ENCODE measurements at places on chromosomes 6 and 20. TPM values are rescaled to one million over a fixed set of nuclear protein-coding genes. Genes with fewer than 3 reads are reported as not detected.

- no peak for DNase-seq
Observed at GRCh38 chr20:61575151-61575937, 323.3 kb downstream of the CDH4 start.

GRCh38 chr20:37225146-37225545 is 36.5 kb downstream of the GHRH start:
- DNase-seq: no peak

- no peak for DNase-seq
Observed at GRCh38 chr6:44227148-44227793, 3.9 kb downstream of the SLC29A1 start.

DNA sequence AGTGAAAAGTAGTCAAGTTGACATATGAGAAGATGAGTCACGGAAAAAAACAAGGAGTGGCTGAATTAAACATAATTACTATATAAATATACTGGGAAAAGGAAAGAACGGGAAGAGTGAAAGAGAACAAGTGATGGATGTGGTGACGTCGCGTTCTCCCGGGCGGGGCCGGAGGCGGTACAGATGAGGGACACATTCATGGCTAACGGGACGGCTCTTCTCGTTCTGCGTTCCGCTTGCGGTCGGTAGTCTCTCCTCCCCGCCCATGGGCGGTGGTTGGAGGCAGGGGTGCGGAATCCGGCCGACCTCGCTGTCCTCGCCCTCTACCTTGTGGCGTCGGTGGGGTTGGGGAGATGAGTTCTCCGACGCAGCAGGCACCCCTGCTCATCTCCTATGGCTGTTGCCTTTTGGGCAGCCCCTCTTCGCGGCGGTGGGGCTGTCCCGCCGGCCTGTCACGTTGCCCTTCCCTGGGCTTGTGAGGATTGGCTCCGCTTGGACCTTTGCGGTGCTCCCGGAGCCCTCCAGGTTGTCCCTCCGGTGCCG is 22.5 kb downstream of the HLA-G start:
- no peak for DNase-seq

DNA sequence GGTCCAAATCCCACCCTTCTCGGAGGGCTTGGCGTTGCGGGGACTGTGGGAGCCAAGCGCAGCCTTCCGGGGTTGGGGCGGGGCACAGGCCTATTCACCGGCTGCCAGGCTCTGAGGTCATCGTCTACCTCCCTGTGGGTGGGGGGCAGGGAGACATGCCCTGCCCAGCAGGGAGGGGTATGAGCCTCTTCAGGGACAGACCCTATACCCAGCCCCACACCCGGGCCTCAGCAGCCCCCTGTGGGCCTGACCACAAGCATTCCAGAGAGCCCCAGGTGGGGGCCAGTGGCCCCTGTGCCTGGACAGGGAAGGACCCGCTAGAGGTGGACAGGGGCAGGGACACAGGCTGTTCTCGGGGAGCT is 11.6 kb downstream of the LAMA5 start:
- DNase-seq: peak; percentile 79

- DNase-seq: no peak
Observed at GRCh38 chr6:41318261-41318653, 17.2 kb upstream of the NCR2 start.

The SERINC3 gene
- 24.5 TPM for total RNA-seq

The CPXM1 gene
- total RNA-seq: 2.0 TPM

The TSPO2 gene
- not detected for total RNA-seq

The RRAGD gene
- total RNA-seq: 9.4 TPM

Data from Daoy (cell line).